Amniotic stem cell (primary cell): ENCODE measurements at places on chromosomes 5 and 9.

DNA sequence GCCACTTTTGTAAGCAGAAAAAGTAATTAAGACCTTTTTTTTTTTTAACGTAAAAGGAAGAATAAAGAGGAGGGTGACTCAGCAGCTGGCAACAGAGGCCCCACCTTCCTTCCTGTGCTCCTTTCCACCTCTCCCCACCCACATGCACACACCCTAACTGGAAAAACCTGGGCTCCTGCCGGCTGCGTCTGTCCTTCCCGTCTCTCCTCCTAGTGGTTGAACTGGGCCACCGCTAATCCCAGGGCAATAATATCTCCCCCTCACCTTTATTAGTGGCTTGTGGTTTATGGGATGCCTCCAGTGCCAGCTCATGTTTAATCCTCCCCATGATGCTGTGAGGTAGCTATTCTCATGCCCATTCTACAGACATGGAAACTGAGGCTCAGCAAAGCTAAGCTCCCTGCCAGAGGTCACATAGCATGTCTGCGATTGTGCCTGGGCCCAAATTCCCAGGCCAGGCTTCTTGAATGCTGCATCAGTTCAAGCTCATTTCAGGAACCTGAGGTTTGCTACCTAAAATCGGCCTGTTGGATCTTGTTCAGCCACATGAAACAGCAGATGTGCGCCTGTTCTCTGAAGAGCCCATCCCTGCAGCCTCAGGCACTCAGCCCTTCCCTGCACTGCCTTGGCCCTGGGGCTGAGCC, 60.9 kb upstream of the IL17B start:
- no peak for DNase-seq

GRCh38 chr9:123322273-123323195, 33.5 kb upstream of the CRB2 start:
- DNase-seq: no peak

DNA sequence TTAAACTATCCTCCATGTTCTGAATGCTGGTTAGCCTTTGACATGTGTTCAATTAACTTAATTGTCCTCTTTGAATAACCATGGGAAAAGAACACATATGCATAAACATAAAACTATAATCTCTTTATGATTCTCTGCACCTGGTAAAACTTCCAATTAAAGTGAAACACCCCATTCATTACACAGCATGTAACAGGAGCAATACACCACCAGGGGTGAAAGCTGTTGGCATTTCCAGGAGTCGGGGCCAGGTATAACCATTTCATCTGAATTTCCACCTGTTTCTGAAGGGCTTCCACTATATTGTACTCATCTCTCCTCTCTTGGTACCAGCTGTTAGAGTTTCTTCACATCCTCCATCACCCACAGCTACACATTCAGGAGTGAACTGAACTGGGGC, 303.8 kb downstream of the EDIL3 start:
- DNase-seq: no peak

DNA sequence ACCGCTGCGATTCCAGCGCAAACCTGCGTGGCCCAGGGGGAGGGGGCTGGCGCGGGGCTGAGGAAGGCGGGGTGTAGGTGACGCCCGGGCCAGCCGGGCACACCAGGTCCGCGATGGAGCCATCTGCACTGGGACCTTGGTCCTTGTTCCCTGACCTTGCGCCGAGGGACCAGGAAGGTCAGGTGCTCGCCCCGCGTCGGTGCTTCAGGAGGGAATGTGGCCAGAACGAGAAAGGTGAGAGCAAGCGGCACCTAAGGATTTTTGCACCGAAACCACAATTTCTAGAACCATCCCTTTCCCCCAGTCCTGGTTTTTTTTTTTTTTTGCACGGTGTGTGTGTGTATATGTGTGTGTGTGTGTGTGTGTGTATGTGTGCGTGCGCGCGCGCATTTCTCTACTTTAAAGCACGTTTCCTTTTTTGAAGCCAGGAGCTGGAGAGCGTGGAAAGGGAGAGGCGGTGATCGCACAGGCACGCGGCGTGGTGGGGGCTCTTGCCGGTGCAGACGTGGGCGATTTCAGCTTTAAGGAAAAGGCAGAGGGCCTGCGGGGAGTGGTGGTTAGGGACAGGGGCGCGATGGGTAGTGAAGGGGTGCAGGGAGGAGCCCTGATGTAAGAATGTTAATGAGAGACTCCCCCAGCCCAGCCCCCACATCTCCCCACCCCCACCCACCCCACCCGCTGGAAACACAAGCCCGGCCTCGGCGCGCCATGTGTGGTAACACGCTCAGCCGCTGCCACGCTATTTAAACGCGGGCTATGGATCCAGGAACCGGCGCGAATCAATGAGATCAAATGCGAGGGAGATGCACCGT, at the start of gene NPR3:
Gene NPR3, plus strand, starts transcription at position 772 of the 812 bp plus-strand sequence. CDS start 456 bp downstream, outside the sequence.
- DNase-seq: peak; percentile 30

- DNase-seq: no peak
Observed at GRCh38 chr5:43482490-43483297, 971 bp downstream of the TMEM267 start.
